ENCODE measurements at places on chromosomes 5 and 9.

- peak; percentile 51 for DNase-seq
Observed at GRCh38 chr5:63125862-63126261, 547.2 kb downstream of the LRRC70 start.

- no peak for DNase-seq
Observed at GRCh38 chr5:128212191-128212806, 128.7 kb downstream of the SLC12A2 start.

GRCh38 chr5:146039420-146039819, 66.0 kb downstream of the PLAC8L1 start:
- no peak for DNase-seq

- no peak for DNase-seq
Observed at GRCh38 chr9:18274693-18275092, 199.3 kb upstream of the ADAMTSL1 start.

DNA sequence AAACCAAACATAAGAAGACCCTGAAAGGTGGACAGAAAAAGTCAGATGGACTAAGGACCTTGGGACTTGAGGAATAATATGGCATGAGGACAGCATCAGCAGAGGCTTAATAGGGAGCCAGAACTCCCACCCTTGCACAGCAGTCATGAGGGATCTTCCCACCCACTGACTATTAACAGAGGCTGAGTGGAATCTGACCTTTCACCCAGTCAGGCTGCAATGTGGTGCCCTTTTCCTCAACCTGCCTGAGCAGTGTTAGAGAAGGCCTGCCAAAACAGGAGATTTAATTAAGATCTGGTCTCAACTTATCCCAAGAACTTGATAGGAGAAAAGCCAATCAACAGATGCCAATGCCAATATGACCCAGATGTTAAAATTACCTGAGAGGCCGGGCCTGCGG, 481.9 kb downstream of the KDM4C start:
- peak; percentile 11 for DNase-seq

DNA sequence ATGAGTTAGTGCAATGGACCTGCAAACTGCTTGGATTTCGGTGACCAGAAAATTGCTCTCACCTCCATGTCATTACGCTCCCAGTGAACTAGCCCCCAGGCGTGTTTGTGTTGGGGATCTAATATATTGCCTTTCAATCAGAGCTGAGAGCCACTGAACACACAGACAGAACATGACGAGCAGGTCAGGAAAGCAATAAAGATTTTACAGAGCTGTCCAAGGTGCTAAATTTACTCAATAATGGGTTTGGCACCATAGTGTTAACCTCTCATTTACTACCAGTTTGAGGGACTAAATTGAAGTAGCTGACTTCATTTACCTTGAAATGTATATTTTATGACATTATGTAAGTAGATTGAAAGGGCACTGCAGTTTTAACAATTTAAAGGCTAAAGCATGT, 383.0 kb downstream of the EBF1 start:
- no peak for DNase-seq

GRCh38 chr5:160088805-160089204, 30.4 kb downstream of the PWWP2A start:
- no peak for DNase-seq

GRCh38 chr9:136279471-136279870, 24.4 kb downstream of the CCDC187 start:
- no peak for DNase-seq

- no peak for DNase-seq
Observed at GRCh38 chr9:14207352-14207995, 106.5 kb downstream of the NFIB start.

DNA sequence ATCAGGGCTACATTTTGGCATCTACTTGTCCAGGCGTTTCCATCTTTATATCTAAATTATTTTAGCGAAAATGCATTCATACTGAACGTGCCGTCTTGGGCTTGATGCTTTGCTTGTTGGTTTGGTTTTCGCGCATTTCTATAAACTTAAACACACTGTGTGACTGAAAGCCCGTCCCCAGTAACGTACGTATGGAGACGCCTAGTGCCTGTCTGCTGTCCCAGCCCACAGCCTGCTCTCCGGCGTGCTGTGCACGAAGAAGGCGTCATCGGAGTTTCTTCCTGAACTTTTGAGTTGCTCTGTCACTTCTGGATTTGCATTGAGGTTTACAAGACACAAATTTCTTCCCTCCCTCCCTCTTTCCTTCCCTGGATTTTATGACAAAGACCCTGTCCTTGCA, 40.6 kb upstream of the IRX4 start:
- no peak for DNase-seq

GRCh38 chr5:73378070-73378469, 70.5 kb downstream of the FOXD1 start:
- DNase-seq = no peak

DNA sequence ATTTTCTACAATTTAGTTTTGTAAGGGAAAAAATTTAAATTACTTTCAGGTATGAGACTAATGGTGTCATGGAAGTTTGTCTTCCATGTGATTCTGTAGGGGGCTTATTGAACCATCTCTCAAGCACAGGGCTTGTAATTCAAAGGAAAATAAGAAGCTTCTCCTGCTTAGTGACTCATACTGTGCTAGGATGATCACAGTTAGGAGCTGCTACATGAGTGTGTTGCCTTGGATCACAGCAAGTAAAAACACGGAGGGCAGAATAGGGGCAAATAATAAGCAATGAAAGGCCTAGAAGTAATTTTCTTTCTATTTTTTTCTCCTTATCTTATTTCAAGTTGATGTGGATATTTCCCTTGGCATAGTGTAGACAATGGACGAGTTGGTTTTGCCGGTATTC, 28.9 kb downstream of the TMEM167A start:
- no peak for DNase-seq

GRCh38 chr9:136974817-136975535, 2.3 kb upstream of the PTGDS start:
- no peak for DNase-seq

DNA sequence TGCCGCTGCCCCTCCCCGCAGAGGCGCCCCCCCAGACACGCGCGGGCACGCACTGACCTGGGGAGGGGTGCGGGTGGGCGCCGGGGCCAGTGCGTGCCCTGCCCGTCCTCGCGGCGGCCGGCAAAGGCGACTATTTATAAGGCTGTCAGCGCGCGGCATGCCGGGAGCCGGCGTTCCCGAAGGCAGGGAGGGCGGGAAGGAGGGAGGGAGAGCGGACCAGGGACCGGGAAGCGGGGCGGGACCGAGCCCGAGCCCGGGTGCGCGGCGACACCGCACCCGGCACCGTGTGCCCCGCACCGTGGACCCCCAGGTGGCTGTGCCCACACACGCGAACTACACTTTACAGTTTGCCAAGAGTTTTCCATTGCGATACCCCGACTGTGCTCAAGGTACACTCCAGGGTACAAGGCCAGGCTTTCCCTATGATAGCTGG, at the start of gene AK1:
TSS of gene AK1 (minus strand) at position 110 of the 433 bp plus-strand sequence. CDS start 3,058 bp downstream, outside the sequence.
- DNase-seq = no peak

- DNase-seq = no peak
Observed at GRCh38 chr5:35861718-35862117, 5.0 kb downstream of the IL7R start.

GRCh38 chr5:95654196-95654595, 7.6 kb downstream of the RFESD start:
- no peak for DNase-seq

DNA sequence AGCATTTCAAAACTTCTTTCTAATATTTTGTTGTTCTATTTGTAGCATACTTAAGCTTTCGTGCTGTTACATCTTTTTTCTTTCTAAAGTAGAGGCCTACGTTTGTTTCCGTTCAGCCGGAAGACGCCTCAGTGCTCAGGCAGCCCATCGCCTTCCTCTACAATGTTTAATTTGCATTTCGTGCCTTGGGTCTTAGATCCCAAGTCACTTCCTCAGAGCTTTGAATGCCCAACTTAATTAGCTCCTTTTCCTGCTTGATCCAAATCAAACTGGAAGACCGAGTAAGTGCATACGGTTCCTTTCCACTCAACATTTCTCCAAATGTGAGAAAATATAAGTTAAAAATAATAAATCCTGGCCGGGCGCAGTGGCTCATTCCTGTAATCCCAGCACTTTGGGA, 43.2 kb downstream of the MRPL36 start:
- no peak for DNase-seq

DNA sequence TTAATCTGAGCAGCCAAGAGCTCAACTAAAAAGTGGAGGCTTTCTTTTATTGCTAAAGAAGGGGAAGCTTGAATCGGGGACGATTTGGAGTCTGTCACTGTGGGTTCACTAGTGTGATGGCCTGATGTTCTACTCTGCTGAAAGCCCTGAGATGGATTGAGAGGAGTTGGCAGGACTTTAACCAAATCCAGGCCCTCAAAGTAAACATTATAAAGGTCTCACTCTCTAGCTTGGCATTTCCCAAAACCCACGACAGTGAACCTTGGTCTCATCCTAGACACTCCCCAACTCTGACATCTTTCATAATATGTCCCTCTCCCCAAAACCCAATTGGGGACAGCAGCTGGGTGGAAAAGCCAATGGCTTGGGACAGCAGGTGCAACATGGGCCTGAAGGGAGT, 32.7 kb downstream of the TMOD1 start:
- no peak for DNase-seq

DNA sequence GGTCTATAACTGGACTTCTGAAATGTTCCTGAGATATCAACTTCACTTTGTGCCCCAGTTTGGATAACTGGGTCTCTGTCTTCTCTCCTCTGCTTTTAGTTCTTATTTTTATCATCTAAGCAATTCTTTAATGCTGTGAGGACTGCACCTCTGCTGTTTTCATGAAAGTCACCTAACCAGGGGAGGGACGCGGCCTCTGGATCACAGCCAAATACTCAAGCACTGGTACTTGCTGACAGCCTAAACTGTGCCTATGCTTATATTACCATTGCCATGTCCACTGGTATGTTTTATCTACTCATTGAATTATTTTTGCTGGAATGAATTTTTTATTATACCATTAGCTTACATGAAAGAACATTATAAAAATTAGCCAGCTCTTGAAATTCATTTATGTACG, 674.0 kb downstream of the DMRTA1 start:
- DNase-seq = no peak

- DNase-seq = no peak
Observed at GRCh38 chr9:80090317-80090716, 518.6 kb downstream of the TLE4 start.

GRCh38 chr9:70043689-70044489, at the start of gene MAMDC2:
Gene MAMDC2 (plus strand): TSS chr9:70043848. CDS start chr9:70044198, 350 bp downstream.
- DNase-seq = peak; percentile 9

GRCh38 chr9:35318741-35319140, 156.9 kb downstream of the UNC13B start:
- DNase-seq = no peak

DNA sequence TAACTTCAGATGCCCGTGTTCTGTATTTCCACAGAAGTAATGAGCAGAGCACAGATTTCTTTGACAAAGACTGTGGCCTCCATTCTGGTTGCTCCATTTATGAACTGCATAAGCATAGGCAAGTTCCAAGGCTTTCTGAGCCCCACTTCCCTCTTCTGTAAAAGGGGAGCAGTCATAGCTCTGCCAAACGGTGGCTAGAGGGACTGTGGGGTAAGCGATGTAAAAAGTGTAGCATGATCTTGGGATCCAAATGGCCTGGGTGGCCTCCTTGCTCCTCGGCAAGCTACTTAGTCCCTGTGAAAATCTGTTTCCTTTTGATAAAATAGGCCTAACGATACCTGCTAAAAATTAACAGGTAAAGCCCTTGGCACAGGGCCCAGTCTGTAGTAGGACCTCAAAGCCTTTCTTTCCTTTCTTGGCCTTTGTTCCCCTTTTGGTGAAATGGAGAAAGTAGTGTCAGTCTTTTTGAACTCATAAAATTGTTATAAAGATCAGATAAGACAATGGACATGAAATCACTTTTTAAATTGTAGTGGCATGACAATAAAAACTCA, 646.6 kb downstream of the ACTL7B start:
- DNase-seq = no peak

GRCh38 chr5:61589946-61590345, 257.9 kb downstream of the ZSWIM6 start:
- DNase-seq = no peak

- no peak for DNase-seq
Observed at GRCh38 chr9:16559418-16560188, 310.9 kb downstream of the BNC2 start.

- DNase-seq = peak; percentile 43
Observed at GRCh38 chr9:126965541-126966428, 51.2 kb downstream of the RALGPS1 start.

DNA sequence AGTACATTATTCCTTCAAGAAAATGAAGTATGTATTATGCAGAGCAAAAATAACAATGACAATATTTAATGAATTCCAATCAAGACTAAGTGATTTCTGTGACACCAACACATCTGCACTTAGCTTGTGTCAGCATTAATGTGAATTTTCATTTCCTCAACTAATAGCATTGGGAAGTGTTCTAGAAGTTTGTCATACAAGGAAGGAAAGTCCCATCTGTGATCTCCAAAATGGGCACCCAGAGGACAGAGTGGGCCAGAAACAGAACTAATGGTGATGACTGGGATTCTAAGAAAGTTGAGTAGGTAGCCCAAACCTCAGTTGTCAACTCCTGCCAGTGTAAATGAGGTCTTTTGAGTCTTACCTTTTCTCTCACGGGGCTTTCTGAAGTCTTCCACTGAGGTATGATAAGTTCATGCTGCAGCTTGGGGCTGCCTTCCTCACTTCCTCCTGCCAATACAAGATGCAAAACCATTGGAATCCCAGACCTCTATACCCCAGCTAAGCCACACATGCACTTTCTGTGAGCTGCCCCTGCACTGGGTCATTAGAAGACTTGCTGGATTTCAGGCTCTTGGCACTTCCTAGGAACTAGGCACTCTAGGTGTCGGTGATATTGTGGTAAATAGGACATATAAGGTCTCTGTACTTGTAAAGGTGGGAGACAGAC, 4.9 kb downstream of the ADAM19 start:
- no peak for DNase-seq

- no peak for DNase-seq
Observed at GRCh38 chr9:96476591-96476990, 26.6 kb downstream of the HABP4 start.

GRCh38 chr9:133163504-133164172, at the start of gene GBGT1:
Gene GBGT1 (minus strand): TSS chr9:133163914. CDS start chr9:133162412, 1,502 bp downstream.
- DNase-seq = no peak

- no peak for DNase-seq
Observed at GRCh38 chr5:50301756-50302155, 139.3 kb downstream of the EMB start.

All from NCI-H524 (cell line).